Activated T-cell treated with anti-CD3 and anti-CD28 coated beads for 24 hours (primary cell): ENCODE measurements at places on chromosomes 11 and 22.

DNA sequence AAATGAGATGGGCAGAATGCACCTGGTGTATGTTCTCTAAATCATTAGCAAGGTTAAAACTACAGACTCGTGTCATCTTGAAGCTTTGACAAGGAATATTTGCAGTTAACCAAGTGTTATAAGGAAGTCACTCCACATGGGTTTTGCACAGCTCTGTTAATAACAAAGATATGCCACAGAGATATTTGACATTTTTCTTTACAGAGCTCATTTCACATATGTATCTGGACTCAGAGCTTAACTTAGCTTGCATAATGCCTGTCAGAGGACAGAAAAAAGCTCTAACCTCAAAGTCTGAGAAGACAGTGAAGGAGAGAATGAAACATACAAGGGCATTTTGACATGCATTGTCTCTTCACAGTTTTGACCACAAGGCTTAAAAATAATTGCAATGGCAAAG is 105.5 kb downstream of the C11orf87 start:
- no peak for DNase-seq

DNA sequence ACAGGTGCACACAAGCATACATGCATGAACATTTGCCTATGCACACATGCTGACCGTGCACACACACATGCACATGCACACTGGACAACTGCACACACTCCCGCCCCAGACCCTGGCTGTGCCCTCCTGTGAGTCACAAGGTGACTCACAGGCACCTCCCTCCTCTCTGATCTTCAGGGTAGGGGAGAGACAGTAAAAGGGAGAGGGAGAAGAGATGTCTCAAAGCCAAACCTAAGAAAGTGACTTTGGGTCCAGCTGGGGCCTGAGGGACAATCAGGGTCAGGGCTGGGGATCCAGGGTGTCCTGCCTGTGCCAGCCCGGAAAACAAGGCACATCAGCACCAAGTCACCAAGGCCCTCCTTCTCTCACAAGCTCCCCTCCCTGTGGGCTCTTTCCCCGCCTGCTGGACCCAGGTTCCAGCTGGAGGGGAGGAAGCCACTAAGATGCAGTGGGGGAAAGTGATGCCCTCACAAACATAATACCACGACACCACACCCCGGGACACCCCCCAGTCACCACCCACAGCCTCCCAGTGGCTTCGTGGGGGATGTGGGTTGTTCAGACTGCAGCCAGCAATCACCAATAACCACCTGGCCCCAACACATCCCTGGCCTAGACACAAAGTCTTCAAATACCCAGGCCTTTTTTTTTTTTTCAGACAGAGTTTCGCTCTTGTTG is 39.3 kb downstream of the PDGFB start:
- DNase-seq, result no peak

- no peak for DNase-seq
Measured at GRCh38 chr11:102840018-102840417, 3.4 kb downstream of the MMP3 start.

- no peak for DNase-seq
Measured at GRCh38 chr22:19802894-19803735, 42.5 kb downstream of the TBX1 start.

DNA sequence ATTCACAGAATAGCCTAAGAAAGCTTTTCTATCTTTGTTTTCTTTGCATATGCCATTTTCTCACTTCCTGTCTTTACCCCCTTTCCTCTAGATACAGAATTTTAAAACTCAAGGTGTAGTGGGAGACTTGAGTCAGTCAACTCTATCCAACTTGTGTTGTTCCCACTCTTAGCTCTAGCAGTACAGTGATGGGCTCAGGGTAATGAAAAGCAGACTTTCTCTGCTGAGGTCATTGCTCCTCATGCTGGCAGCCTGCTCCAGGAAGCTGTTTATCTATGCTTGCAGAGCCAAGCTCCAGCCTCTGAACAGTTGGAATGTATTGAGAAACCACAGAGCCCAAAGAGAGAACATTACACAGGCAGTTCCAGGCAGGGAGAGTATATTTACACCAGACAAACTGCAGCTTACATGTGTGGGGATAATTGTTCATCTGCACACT is 68.1 kb downstream of the CSTPP1 start:
- DNase-seq, result no peak
